Fibroblast of skin of right quadriceps (primary cell): ENCODE measurements at places on chromosomes 2 and 18.

GRCh38 chr2:52512760-52513159 lies 1254.8 kb upstream of the CHAC2 start:
- DNase-seq: no peak

- peak; percentile 78 for DNase-seq
Measured at GRCh38 chr2:43484323-43484930, 111.4 kb downstream of the THADA start.

- no peak for DNase-seq
Measured at GRCh38 chr18:9694952-9695495, 13.1 kb upstream of the RAB31 start.

- peak; percentile 84 for DNase-seq
Measured at GRCh38 chr2:53202063-53202462, 565.5 kb upstream of the CHAC2 start.

DNA sequence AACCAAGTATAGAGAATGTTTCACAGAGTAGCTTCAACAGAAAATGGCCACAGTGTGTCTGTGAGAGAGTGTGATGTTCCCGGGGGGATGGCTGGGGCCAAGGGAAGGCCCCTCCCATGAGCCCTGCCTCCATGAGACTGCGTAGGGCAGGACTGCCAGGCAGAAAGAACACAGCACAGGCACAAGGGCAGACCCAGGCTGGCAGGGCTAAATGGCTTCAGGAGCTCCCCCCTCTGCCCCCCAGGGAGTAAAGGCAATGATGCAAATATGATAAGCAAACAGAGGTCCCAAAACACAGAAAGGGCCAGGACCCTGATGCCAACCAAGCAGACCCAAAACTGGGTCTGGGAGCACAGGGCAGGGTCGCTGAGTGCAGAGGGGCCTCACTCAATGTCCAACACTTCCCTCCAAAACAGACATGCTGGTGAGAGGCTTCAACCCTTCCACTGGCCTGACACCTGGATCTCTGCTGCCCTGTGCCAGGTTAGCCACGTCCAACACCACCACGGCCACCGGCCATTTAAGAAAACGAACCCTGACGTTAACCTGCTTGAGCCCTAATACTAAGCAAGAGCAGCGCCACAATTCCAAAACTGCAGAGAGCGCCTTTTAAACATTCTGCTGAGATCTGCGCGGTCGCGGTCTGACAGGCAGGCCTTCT lies 90.3 kb downstream of the HDAC4 start:
- DNase-seq: no peak

DNA sequence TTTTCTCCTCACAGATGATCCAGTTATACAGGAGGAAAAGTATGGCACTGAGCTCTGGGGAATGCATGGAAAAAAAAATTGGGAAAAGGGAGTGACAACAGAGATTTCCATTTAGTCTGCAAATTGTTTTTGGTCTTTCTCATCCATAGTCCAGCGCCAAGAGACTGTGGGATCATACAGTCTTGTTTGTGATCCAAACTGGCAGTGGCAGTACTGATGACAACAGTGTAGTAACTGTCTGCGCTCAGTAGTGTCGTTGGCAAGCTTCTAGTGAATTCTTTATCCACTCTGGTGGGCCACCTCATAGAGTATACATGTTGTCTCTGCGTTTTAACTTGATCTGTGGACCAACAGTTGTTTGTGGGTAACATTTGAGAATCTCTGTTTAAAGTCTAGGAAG lies 37.9 kb downstream of the GALNT1 start:
- no peak for DNase-seq

GRCh38 chr2:7686016-7686385 lies 768.8 kb downstream of the RNF144A start:
- DNase-seq: no peak

DNA sequence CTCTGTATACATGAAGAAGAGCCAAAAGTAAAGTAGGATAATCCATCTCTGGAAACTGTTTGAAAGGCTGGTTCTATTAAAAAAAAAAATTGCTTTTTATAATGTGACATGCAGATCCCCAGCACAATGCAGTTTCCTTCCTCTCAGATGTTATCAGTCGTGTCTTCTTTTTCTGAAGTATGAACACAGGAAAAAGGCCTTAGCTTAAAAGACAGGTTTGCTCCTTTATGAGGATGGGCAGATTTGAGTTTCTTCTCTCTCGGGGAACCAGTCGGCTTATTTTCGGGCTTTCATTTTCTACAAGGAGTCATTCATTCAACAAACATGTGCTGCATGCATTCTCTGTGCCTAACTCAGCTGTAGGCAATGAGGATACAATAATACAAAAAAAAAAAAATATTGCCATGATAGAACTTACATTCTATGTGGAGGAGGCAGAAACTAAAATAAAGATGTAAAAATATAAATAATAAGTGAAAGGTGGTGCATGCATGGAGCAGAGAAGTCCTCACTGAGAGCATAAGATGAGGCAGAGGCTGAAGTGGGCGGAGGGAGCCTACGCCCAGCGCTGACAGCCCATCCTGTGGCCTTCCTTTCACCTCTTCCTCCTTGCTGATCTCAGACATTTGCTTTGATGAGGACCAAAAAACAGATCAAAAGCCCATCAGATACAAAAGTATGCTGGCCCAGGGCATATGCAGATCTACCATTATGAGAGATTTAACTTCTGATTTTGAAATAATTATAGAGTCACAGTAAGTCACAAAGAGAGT lies at the start of gene CD226:
Gene CD226, minus strand, starts transcription at position 513 of the 773 bp plus-strand sequence. Its CDS starts 467 bp downstream, at position 46.
- DNase-seq: no peak

DNA sequence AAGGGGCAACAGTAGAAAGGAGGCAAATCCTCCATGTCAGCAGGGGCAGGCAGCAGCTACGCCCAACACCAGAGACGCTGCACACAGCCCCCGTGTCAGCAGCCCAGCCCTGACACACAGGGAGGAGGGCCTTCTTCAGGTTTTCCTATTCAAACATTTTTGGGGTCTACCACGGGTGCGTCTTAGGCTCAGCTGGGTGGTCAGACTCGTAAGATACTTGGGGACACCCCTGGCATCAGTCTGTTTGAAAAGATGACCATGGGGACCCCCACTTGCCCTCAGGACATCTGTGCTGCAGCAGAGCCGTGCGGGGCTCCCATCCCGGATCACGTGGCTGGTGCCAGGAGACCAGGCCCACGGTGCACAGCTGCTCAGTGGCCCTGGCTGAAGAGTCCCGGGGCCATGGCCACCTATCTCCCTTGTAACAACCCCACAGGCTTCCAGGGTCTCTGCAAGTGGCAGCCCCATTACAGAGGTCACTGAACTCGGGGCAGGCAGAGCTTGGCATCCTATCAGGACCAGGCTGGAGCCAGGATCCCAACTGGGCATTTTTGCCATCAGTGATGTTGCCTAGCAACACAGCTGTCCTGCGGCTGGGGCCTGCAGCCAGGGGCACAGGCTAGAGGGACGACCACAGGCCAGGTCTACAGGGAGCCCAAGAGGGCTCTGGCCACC lies 82.5 kb downstream of the EDAR start:
- DNase-seq: no peak

DNA sequence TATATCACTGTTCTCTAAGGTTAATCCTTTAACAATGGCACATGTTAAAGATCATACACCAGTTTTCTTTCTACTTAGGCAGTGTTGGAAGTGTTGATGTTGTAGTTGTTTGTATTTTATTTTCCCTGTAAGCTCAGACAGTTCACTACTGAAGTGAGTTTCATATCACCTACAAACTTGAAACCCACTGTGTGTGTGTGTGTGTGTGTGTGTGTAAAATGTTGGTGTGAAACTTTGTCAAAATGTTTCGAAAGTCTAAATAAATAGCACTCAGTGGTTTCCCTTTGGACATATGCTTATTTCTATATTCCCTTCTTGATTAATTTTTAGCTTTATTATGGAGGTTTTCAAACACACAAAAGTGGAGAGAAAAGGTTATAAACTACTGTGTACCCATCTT lies 79.8 kb upstream of the CAVIN2 start:
- no peak for DNase-seq

DNA sequence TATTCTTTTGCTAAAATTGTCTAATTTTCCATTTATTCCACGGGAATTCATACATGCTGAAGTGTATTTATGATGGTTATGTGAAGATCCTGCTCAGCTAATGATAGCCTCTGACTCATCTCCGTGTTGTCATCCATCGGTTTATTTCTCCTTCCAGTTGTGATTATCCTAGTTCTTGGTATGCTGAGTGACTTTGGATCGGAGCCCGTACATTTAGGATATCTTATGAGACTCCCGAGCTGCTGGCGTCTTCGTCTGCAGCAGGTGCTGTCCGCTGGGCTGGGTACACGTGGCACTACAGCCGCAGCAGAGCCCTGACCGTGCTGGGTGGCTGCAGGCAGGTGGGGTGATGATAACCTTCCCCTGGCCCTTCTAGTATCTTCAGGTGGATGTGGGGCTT lies 40.1 kb upstream of the GALR1 start:
- peak; percentile 40 for DNase-seq

GRCh38 chr2:130728007-130728454 lies 839 bp upstream of the GPR148 start:
- DNase-seq: no peak

DNA sequence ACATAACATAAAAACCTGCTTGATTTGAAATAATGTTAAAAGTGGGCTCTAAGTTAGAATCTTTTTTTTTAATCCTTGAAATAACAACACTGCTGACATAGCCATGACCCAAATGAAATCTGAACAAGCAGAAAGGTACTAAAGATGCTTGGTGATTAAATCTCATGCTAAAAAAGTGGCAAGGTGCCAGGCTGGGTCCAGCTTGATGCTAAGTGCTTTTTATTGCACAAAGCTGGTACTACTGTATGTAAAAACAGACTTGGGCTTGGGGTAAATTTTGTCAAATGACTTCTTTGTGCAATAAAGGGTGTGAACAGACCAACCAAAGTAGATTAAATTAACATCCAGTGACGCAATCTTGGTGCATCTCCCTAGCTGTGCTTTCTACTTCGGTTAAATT lies 13.4 kb downstream of the BCL11A start:
- no peak for DNase-seq

- no peak for DNase-seq
Measured at GRCh38 chr2:197307933-197308521, 2.6 kb downstream of the ANKRD44 start.

GRCh38 chr2:108621087-108621559 lies 86.9 kb downstream of the LIMS1 start:
- no peak for DNase-seq

- no peak for DNase-seq
Measured at GRCh38 chr2:30678410-30679137, 128.7 kb downstream of the CAPN13 start.

GRCh38 chr18:407626-408224 lies 92.8 kb downstream of the COLEC12 start:
- peak; percentile 59 for DNase-seq

- DNase-seq: peak; percentile 41
Measured at GRCh38 chr2:120887320-120887697, 151.6 kb downstream of the GLI2 start.

DNA sequence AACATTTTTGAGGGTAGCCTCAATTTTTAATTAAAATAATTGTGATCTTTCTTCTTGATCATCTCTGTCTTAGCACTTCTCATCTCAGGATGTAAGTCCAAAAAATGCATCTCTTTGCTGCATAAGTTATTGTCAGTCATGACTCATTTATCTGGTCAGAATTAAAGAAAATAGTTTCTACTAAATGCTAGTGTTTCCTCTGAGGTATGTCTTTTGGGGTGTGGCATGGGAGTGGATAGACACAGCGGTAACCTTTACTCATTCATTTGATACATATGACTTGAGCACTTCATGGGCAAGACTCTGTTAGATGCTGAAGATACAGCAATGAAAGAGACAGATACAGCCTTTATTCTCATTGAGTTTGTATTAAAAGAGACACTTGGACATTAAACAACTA lies 284.7 kb downstream of the IRS1 start:
- peak; percentile 63 for DNase-seq

DNA sequence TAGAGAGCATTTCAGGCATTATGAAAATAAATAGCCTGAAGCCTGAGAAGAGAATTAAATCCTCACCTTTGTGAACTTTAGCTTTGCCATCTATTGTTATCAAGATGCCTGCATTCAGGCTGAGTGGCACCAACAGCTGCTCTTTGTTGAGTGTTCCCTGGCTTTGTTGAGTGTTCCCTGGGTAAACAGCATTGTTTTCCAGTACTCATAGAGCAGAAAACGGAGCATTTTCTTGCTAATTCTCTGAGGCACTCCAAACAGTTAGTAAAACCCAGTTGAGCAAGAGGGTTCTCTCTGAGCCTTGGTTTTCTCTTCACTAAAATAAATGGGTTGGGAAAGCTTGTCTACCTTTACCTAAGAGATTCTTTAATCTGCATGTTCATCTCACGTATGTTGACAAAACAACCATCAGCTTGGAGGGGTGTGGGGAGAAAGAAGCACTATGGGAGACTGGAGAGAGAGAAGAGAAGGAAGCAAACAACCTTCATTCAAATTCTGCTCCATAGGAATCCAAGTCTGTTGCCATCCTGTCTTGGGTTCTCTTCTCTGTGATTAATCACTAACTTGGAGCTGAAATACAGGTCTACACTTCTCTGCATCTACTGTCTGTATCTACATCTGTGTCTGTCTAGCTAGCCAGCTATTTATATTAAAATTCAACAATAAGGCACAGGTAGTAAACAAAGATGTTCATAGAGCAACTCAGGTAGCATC lies 567.0 kb upstream of the SOX11 start:
- DNase-seq: no peak

DNA sequence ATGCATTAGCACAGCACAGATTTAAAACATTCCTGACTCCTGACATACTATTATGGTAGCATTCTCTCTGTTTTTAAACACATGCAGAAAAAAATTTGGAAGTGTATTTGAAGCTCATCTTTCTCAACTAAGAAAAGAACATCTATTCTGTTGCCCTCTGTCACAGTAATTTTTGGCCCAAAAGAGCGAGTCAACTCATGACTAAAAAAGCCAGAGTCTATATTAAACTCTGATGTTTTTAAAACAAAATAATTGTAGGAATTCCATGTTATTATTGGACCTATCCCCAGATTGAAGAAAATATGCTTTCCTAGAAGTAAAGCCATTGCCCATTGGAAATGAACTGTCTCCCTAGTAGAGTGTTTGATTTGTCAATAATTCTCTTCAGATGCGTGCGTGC lies 96.7 kb downstream of the CRIM1 start:
- DNase-seq: peak; percentile 83

DNA sequence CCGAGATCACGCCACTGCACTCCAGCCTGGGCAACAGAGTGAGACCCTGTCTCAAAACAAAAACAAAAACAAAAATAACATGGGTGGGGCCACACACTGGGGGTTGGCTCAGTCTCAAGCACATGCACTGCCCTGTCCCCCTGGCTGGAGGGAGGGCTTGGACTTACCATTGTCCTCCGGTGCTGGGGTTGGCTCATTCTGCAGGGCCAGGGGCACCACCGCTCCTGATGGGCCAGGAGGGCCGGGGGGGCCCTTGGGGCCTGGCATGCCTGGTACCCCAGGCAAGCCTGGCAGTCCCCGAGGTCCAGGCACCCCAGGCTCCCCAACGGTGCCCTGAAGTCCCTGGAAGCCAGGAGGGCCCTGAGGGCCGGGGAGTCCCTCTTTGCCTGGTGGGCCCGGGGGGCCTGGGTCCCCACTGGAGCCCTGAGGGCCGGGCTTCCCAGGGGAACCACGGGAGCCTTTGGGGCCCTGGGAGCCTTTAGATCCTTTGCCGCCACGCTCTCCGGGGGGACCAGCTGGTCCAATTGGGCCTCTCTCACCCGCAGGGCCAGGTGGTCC lies 66.8 kb upstream of the THOC1 start:
- no peak for DNase-seq
